ENCODE measurements at places on chromosomes 5 and 9. TPM values are rescaled to one million over a fixed set of nuclear protein-coding genes. Genes with fewer than 3 reads are reported as not detected.

SLC6A3 gene
- total RNA-seq, result not detected

GRCh38 chr5:69335341-69335935, 2.8 kb upstream of the CCDC125 start:
- DNase-seq, result no peak

GRCh38 chr5:97037819-97038218, 101.9 kb downstream of the LNPEP start:
- no peak for DNase-seq

- DNase-seq, result no peak
Observed at GRCh38 chr5:145585-146323, 45.5 kb upstream of the LRRC14B start.

DNA sequence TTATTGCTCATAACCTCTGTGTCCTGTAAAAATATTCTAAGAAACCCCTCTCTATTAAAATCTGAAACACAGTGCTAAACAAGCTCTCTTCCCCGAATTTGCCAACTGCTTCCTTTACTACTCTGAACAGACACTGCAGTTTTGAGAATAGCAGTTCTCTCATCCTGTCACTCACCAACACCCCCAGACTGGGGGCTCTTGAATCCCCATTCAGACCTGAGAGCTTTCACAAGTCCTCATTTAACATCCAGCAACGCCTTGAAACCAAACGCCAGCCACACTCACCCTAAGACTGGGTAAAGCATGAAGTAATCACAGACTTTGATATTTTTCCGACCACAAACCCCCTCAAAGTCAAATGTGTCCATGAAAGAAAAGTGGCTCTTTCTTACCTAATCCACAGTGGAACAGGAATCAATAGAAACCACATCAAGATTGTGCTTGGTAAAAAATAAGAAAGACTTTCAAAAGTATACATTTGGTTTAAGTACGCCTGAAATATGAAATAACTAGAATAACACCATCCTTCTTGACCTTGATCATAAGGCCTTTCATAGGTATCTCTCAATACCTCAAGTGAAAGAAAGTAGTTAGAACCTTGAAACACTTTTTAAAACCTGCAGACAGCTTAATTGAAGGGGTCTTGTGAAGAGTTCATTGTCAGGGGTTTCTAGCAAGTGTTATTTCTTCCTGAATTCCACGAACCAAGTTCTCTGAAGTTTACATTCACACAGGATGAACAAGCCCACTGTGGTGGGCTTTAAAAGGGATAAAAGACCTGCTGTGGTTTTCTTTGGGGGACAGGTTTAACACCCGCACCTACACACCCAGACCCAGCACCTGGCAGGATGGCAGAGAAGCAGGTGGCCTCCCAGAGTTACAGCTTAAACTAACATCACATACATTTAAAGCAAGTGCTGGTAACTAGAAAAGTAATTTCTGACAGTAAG, 412.6 kb downstream of the MLLT3 start:
- DNase-seq, result no peak

TMEM215 gene
- total RNA-seq, result not detected

DNA sequence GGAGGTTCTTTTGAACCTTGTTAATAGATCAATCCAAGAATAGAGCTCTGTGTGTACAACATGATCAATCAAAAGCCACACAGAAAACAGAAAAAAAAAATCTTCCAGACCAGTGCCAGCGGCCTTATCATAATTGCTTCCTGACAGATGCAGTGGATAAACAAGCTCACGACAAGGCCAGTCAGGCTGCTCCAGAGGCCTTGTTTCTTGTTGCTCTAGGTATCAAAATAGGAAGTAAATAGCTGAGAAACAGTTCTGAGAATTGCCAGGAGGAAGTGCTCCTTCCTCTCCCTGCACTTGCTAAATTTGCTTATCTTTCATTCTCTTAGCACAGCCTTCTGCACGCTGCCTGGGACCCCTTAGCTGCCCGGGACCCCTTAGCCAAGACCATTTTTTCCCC, 199.0 kb upstream of the TARS1 start:
- DNase-seq, result no peak

FAM81B gene
- not detected for total RNA-seq

GRCh38 chr5:64749385-64749784, 19.1 kb downstream of the SREK1IP1 start:
- DNase-seq, result no peak

DNA sequence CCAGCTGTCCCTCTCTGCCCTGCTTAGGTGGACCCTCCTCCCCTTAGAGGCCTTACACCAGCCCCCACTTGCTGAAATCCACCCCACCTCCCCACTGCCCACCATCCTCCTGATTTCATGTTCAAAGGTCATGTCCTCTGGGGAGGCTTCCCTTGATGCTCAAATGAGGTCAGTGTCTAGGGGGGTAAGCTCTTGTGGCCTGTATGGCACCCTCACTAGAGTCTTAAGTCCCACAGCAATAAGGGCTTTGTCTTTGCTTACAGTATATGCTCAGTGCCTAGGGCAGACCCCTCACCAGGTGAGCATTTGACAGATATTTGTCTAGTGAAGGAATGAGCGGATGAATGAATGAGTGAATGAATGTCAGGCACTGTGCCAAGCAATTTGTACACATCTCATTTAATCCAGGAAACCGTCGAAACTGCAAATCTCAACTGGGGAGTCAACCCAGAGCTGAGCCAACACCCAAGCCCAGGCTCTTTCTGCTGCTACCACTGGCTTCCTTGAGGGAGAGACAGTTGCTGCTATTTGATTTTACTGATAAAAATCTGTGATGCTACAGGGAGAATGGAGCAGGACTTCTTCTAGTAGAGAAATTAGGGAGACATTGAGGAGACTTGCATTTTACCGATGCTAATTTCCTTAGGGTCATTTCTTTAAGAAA, 101.9 kb downstream of the IQGAP2 start:
- DNase-seq, result no peak

DNA sequence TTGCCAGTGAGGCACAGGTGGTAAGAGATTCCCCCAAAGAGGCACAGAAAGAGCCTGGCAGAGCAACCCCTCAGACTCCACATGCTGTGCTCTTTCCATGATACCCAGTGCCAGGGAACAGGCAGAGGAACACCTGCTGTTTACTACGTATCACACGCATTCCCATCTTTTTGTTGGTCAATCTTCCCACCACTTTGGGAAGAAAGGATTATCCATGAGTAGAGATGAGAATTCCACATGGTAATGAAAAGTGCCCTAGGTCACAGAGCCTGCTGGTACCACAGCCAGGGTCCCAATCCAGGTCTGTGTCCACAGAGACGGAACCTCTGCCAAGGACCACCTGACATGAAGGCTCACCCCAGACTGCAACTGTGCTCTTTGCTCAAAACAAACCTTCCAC, 86.6 kb downstream of the LHFPL2 start:
- no peak for DNase-seq

DNA sequence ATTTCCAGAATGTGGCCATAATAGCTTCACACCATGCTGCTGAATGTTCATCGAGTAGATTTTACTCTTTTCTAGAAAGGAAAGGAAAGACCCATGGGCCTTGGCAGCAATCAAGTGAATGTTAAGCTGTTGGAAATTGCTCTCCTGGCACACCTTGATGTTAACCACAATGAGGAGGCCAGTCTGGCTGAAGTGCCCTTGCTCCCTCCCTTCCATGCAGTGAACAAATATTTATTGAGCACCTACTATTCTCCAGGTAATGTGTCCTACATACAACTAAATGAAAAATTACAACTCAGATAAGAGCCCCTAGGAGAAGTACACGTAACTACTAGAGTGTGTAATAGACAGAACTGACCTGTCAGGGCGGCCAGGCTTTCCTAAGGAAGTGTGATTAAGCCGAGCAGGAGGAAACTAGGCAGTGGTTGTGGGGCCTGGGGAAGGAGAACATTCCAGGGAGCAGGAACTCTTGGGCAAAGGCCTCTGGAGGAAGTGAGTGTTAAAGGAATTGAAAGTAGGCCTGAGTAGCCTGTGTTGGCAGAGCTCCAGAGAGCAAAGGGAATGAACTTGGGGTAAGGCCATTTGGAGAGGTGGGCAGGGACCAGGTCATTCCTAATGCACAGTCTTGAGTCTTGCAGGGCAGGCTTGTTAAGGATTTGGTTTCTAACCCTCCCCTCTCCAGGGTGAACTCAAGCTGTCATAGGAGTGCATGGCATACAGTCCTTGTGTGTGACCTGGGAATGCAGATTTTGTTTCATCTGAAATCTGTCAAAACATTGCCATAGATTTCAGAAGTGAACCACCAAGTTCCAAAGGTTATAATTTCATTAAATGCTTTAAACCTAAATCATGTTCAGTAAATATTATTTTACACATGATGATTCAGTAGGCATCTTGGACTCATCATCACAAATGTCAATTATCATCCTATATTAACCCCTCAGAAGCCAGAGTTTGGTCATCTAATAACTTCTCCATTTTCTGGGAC, 9.0 kb upstream of the ZSWIM6 start:
- DNase-seq, result peak; percentile 50

DNA sequence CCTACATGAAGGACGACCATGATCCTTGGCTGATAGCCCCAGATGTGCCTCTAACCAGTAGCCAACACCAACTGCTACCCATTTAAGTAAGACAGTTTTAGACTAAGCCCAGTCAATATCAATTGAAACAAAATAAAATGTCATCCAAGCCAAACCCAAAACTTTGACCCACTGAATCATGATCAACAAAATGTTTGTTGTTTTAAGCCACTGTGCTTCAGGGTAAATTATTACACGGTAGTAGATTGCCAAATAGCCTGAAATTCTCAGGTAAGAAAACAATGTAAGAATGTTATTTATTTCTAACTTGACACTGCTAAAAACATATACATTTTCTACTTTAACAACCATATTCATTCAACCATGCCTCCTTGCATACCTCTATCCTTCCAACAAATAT, 105.5 kb upstream of the PAPPA start:
- no peak for DNase-seq

Measured in fibroblast of the aortic adventitia (primary cell).